ENCODE measurements at places on chromosomes 1 and 21.

GRCh38 chr1:193179094-193179493 is 7.3 kb downstream of the B3GALT2 start:
- DNase-seq = no peak

DNA sequence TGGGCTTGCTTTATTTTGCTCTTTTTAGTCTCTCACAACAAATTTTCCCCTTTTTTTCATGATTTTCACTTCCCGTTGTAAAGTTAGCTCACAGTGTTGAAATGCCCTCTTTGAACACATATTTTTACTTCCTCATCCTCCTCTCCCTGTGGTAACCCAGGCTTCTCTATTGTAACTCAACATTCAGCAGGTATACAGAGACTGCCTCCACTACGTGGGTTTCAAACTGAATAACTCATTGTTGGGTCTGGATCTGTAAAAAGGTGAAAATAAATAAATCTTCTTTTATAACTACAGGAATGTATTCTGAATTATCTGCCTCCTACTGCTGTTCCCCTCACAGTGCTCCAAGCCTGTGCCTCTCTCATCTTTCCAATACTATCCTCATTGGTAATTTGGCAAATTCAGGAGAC is 166.4 kb downstream of the RUNX1 start:
- no peak for DNase-seq

DNA sequence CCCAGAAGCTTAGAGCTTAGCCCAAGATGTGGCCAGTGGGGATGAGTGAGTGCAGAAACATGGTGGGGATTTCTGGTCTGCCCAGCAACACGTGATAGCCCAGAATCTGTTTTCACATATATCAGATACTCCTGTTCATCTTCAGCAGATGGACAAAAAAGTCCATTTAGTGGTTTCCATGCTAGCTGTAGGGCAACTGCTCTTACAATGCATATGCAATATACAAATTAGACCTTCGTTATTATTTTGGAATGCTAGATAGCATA is 96.9 kb upstream of the SGIP1 start:
- DNase-seq = no peak

DNA sequence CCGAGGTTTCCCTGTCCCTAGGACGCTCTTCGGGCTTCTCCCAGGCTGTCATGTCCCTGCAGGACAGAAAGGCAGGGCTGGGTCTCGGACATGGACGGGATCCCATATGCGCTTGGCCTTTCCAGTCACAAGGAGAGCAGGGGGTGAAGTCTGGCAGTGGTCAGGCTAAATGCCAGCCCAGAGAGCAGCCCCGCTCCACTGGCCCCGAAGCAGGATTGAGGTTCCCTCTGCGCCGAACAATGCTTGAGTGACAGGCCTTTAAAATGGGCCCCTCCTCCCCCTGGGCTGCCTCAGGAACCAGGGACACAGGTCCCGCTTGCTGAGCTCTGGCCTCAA is 12.7 kb downstream of the DRAXIN start:
- DNase-seq = no peak

- DNase-seq = no peak
These were observed 42.0 kb downstream of the CAPZB start for GRCh38 chr1:19443326-19443725.

DNA sequence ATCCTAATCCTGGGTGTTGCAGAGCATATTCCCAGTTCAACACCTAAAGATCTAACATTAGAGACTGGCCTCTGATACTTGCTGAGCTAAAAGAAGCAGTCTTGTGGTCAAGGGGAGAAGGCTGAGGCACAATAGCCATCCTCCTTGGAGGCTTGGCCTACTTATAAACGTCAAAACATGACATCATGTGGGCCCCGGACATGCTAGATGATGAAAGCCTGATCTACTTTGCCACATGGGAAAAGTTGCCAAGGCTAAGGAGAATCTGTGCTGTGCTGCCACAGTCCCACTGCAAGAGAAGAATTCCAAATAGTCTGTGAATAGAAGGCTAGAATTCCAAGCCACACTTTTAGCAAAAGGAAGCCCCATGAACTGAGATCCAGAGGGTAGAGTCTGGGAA is 43.9 kb upstream of the SAMD13 start:
- DNase-seq = no peak

- no peak for DNase-seq
These were observed 18.9 kb downstream of the FGGY start for GRCh38 chr1:59315529-59316463.

DNA sequence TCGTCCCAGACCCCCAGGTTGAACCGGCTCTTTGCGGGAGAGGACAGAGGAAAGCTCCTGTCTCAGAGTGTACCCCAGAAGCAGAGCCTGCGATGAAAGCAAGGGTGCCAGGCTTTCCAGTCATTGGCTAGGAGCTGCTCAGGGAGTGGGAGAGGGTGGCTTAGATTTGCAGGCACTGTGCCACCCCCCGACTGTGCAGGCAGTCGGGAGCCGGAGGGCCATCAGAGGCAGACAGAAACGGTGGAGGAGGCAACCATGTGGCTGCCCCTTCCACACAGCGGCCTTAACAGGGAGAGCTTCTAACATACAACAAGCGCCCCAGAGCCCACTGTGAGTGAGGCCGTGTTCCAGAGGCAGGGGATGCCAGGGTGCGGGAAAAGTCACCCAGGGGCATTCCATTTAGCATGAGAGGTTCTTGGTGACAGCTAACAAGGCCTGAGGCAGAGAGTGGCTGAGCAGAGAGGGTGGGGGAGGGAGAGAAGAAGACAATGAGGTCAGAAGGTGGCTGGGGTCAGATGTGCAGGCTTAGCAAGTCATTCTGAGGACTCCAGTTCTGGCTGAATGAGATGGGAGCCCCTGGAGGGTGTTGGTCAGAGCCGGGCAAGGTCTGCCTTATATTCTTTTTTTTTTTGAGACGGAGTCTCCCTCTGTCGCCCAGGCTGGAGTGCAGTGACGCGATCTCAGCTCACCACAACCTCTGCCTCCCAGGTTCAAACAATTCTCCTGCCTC is 9.5 kb upstream of the C1orf167 start:
- DNase-seq = no peak

DNA sequence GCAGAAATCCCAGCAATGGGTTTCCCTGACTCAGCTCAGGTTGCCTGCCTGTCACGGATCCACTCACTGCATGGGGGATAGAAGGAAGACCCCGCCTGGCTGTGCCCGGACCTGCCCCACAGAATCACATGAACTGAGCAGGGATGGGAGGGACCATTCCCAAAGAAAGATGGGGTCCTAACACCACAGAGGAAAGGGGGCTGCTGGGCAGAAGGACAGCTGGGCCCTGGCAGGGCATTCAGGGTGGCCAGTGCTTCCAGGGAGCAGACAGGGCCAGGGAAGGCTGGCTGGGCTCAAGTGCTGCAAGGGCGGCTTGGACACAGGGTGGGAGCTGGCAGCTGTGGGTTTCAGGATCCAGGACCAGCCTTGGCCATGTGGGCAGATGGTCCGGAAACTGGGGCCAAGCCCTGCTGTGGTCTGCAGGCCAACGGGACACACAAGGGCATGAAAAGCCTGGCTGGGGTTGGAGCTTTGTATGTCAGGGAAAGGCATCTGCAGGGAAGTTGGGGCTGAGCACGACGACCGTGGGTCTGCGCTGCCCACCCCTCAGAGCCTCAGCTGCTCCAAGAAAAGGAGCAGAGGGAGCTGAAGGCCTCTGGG is 723.9 kb downstream of the PTPRU start:
- DNase-seq = no peak

GRCh38 chr1:118989878-118990378 is 1.8 kb upstream of the TBX15 start:
- no peak for DNase-seq

DNA sequence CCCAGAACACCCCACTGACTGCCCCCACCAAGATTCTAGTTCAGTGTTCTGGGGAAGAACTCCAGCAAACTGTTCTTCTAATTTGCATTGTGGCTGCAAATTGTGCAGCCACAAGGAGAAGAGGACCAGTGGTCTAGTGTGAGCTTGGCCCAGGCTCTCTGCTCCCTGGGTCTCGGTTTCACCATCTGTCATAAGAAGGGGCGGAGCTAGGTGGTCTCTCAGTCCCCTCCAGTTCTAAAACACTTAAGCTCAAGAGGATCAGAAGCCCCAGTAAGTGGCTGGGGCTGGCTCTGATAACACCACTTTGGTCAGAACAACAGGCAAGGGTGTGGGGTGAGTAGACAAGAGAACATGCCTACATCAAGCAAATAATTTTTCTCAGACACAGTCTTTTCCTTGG is 99.9 kb downstream of the BEND5 start:
- no peak for DNase-seq

GRCh38 chr21:31922881-31923280 is 50.1 kb downstream of the HUNK start:
- DNase-seq = no peak

DNA sequence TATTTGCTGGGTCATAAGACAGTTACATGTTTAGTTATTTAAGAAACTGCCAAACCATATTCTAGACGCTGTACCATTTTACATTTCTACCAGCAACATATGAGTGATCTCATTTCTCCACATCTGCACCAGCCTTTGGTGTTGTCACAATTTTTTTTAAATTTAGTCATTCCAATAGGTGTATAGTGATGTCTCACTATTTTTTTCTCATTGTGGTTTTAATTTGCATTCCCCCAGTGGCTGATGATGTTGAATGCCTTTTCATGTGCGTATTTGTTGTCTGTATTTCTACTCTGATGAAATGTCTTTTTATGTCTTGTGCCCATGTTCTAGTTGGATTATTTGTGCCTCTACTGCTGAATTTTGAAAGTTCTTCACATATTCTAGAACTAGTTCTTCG is 38.4 kb downstream of the NFASC start:
- DNase-seq = no peak

DNA sequence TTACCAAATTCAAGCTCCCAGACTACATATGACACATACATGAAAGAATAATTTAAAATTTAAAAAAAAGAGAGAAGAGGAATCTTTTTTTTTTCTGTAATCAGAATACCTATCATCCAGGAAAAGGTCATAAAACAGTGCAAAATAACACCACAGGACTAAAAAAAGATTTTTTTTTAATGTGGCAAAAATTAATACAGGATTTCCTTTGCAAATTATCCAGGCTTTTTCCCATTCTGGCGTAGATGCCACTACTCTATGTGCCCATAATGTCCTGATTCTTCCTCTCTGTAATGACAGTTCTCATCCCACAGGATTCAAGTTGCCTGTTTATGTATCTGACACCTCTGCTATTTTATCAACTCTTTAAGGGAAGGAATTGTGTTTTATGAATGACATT is 429.6 kb downstream of the SMYD3 start:
- no peak for DNase-seq

DNA sequence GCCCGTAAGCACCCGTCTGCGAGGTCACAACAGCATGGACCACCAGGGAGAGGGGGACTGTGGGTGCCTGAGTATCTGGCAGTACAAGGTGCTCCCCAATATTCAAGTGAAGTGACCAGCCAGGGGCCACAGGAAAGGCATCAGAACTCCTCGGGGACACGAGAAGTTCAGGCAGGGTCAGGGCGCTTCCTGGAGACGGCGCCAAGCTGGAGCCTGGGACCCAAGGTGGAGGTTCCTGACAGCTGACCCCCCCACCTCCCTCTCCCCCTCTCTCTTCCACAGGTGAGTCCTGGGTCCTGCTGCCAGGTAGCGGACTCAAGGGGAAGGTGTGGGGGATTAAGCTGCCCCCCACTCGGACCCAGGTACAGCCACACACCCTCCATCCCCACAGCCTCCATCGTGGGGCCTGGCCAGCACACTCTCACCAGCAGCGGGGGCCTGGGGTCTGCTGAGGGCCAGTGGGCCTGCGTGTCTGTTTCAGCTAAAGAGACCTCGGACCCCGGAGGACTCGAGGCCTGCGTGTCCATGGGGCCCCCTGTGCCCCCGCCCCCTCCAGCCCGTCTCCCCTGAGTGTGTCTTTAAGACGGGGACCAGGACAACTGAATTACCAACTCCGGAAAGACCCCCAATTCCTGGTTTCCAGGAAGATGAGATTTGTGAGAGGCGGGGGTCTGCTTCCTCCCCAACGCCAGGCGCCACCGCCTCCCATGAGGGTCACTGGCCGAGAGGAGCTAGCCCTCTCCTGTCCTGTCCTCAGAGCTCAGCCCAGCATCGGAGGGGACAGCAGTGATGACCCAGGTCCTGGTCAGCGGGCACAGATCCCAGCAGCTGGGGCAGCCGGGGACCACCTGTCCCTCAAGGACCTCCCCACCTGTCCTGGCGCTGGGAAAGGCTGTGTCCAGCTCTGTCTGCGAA is 6.2 kb downstream of the TNFRSF18 start:
- no peak for DNase-seq

GRCh38 chr1:47482786-47483185 is 44.9 kb downstream of the FOXD2 start:
- no peak for DNase-seq

- DNase-seq = no peak
These were observed 11.3 kb downstream of the HJV start for GRCh38 chr1:146010126-146010738.

- no peak for DNase-seq
These were observed 1234.8 kb downstream of the MRPL39 start for GRCh38 chr21:24372506-24372905.

DNA sequence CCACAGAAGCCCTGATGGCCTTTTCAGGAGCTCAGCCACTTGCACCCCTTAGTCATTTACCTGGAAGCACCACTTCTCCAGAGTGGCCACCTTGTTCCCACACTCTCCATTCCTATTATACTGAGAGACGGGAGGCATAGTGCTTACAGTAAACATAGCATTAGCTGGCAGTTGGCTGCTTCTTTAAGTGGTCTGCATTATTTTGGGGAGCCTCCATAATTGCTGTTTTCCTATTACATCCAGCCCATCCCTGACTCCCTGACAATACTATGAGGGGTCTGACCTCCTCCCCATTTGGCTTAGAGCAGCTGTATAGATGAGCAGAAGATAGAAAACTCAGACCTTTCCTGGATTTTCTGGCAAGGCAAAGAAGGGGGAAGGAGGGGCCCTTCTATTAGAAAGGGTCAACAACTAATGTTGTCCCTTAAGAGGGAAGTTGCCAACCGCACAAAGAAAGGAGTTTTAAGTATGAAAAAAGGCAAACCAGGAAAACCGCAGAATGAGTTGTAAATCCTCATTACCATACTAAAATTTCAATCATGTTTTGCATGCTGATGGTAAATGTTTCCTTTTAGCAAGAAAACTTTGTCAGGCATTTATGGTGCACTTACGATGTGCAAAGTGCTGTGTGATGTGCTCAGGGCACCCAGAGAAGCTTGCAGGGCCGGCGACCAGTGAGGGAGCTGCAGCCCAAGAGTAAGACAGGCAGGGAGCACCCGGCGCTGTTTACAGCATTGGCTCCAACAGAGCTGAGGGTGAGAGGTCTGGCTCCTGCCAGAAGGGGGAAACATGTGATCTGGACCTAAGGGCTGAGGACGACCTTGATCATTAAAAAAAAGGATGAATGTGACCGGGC is 167.3 kb downstream of the ZZZ3 start:
- DNase-seq = no peak
